ENCODE measurements at places on chromosomes 4 and X.
A peak's percentile ranks its signal among the peaks of the same experiment; 100 is the strongest.

GRCh38 chr4:139460565-139460964, 6.6 kb downstream of the RAB33B start:
- no peak for DNase-seq

DNA sequence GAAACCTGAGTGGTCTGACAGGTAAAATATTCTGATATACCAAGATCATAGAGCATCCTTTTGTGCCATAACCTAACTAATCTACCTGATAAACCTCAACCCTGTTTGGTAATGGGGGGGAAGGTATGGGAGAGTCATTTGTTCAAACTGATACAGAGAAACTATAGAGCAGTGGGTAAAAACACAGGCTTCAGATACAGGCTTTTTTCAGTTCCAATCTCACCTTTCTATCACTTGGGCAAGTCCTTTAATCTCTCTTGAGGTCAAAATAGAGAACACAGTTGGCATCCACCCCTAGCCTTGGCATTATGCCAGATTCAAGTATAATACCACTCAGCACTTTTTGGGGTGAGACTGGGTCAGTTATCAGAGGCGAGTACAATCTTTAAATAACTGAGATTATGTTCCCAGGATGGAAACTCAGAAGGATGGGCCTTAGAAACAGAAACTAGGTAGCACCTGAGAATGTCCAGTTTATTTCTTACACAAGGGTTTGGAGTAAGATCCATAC, 880 bp upstream of the ETDC start:
- no peak for DNase-seq

DNA sequence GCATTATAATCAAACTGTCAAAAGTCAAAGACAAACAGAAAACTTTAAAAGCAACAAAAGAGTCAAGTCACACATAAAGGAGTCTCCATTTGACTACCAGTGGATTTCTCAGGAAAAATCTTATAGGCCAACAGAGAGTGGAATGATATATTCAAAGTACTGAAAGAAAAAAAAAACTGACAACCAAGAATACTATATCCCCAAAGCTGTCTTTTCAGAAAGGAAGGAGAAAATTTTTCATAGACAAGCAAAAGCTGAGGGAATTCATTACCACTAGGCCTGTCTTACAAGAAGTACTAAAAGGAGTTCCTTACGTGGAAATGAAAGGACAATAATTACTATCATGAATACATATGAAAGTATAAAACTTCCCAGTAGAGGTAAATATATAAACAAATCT, 39.0 kb downstream of the SLC10A7 start:
- DNase-seq, result no peak

- no peak for DNase-seq
Observed at GRCh38 chr4:174172274-174172673, 111.2 kb downstream of the FBXO8 start.

DNA sequence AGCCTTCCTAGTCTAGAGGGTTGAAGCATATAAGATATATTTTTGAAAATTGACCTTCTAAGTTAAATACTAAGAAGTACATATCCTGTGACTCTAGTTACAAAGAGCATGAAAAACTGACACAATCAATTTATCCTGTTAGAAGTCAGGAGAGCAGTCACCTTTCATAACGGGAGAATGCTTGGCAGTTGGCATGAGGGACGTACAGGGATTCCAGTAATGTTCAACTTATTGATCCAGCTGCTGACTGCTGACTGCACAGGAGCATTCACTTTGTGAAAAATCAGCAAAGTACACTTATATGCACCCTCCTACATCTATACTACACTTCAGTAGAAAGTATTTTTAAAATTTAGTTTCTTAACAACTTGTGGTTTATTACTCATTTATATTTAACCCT, 4.2 kb downstream of the ADAMTS3 start:
- DNase-seq, result no peak

DNA sequence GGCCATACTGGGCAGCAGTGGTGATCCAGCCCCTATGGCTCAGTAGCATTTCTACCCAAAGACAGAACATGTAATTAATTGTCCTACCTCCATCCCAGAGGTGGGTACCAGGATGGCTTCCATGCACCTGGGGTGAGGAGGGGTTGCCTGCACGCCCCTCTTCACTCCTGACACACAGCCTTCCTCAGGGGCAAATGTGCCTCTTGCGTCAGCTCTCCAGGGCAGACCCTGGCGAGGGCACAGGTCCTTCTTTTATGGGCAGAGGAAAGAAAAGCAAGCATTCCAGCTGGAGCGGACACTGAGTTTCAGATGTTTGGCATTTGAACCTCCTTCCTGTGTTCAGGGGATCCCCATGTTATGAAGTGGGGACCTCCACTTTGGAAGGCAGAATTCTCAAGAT, 95.6 kb downstream of the PHKA2 start:
- DNase-seq, result no peak

DNA sequence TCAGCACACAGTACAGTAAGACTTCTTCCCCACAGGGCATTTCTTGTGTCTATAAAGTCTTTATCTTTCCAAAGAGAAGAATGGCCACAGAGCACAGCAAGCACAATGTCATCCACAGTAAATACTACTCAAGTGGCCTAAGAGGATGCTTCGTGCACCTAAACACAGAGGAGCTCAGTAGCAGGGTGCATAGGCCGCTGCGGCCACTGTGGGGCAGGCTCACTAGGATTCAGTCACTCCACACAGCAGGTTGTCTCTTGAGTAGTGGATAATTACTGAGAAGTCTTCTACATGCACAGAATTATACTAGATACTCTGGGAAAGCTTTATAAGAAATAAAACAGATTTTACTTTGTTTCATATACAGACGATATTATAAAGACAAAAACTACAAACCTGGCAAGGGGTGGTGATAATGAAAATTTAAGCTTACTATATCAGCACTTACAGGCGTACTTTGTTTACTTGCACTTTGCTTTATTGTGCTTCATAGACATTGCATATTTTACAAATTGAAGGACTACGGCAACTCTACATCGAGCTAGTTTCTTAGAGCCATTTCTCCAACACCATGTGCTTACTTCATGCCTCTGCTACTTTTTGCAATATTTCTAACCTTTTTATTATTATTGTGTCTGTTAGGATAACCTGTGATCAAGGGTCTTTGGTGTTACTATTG, 78.5 kb downstream of the PRDM5 start:
- DNase-seq, result no peak

DNA sequence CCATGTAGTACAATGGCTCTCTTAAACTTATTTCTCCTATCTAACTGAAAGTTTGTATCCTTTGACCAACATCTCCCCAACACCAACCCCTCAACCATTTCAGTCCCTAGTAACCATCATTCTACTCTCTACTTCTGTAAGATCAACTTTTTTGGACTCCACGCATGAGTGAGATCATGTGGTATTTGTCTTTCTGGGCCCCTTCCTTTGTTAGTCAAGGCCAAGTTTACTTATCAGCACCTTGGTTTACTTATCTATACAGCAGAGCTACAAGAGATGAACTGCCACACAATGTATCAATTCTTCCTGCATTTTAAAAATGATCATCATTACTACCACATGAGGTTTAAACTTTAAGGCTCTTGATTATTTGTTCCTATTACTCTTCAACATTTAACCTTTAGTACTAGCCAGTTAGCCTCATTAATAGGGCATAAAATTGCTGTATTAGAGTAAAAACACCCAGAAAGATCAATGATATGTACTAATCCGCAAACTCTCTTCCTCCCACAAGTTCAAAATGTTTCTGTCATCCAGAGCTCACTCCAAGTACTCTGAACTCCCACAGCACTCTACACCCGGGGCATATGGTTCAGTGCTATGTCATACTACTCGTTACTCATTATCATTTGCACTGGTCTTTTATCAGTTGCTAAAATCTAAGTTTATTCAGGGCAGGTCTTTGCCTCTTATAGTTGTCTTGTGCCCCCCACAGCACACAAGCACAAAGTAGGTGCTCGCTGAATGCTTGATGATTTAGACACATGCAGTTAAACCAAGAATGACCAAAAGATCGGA, 145.7 kb upstream of the ADAMTS3 start:
- no peak for DNase-seq

DNA sequence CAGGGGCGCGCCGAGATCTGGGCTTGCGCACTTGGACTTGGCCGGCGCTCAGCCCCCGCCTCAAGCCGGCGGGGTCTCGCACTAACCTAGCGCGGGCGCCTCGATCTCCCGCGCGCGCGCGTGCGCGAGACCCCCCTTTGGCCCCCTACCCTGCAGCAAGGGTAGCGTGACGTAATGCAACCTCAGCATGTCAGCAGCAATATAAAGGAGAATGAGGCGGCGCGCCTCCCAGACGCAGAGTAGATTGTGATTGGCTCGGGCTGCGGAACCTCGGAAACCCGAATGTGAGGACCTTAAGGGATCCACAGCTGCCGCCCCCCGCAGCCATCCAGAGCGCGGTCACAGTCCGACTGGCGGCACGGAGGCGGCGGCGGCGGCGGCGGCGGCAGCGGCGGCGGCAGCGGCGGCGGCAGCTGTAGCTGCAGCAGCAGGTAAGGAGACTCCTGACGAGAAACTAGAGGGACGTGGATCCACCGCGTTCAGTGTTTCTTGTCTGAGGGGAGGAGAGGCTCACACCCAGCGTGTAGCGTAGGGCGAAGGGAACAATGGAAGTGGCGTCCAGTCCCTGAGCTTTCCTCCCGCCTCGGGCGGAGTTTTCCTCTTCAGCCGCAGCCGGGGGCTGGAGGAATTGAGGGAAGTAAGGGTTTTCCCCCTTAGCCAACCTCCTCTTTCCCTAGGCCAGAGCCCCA, at the start of the genes SATL1 and ZNF711:
TSS of gene SATL1 (minus strand) at position 19 of the 689 bp plus-strand sequence. CDS start 134,811 bp downstream, outside the sequence.
TSS of gene ZNF711 (plus strand) at position 231 of the 689 bp plus-strand sequence. CDS start 3,582 bp downstream, outside the sequence.
- peak; percentile 92 for DNase-seq

DNA sequence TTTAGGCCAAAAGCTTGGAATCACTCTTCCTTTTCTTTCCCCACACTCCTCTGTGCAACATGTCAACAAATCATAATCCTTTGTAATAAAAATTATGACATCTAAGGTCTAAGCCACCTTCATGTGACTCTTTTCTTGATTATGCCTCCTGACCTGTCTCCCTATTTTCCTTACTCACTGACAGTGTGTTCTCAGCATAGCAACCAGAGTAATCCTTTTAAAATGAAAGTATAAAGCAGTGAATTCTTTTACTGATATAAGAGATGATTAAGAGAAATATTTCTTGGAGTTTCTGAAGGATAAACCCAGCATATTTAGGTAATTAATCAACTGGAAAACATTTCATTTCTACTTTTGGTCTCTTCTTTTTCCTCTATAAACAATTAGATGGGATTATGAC, 44.7 kb downstream of the USO1 start:
- no peak for DNase-seq

DNA sequence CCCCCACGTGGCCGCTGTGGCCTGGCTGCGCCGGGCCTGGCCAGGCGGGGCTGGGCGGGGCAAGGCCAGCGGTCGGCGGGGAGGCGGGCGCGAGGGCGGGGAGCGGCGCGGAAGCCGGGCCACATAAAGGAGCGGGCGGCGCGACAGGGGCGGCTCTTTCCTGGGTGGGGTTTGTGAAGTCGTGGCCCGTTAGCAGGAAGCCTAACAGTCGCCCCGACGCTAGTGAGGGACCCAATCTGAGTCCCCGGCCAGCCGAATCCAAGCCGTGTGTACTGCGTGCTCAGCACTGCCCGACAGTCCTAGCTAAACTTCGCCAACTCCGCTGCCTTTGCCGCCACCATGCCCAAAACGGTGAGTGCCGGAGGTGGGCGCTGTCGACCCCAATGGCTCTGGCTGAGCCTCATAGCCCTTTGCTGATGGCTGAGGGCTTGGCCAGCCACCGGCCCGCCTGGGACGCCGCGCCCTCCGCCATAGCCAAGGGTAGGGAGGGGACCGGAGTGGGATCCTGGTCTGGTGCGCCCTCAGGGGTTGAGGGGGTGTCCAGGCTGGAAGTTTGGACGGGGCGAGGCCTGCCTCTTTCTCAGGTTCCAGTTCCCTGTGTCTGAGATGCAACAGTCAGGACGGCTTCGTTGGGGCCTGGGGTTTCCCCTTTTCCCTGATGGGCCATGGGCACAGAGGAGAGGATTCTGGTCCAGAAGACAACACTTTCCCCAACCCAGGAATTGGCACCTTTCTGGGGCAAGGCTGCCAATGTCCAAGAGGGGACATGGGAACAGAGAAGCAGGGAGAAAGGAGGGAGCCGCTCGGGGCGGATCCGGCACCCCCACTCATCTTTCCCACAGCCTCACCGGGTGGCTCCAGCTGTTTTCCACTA, at the start of gene MSN:
TSS of gene MSN (plus strand) at position 152 of the 874 bp plus-strand sequence. CDS start at position 340, 188 bp downstream.
- DNase-seq, result no peak

DNA sequence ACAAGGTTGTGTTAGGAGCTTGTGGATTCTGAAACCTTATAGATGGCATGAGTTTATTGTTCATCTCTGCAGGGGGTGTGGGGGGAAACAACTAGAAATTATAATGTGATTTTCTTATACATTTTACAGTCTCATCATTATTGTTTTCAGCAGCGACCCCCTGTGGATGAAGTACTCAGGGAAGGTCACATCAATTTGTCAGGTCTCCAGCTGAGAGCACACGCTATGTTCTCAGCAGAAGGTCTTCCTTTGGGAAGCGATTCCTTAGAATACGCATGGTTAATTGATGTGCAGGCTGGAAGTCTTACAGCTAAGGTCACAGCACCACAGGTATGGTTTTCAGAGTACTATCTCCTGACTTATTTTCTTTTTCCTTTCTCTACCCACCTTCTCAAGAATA, 72.2 kb downstream of the BLTP1 start:
- no peak for DNase-seq

- DNase-seq, result no peak
Observed at GRCh38 chr4:73727685-73728084, 12.7 kb upstream of the CXCL8 start.

- peak; percentile 55 for DNase-seq
Observed at GRCh38 chr4:41748571-41749475, at the start of gene PHOX2B. TSS of gene PHOX2B (minus strand) at chr4:41748725. CDS start at chr4:41748610, 115 bp downstream.

GRCh38 chr4:177308125-177308524, 1.5 kb upstream of the NEIL3 start:
- DNase-seq, result no peak

GRCh38 chr4:11799196-11799595, 370.5 kb upstream of the HS3ST1 start:
- no peak for DNase-seq

DNA sequence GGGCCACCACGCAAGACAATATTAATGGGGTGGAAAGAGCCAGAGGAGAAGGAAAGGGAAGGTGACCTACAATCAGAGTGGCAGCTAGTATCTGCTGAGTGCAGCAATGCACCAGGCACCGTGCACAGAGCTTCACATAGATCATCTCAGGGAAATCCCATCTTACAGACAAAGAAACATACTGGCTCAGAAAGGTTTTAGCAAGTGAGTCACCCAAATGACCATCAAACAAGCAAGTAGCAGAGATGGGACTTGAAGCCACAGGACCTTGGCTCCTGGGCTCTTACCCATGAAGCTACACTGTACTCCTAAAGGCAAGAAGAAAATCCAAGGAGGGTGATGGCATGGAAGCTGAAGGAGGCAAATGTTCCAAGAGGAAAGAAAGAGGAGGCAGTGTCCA, 6.8 kb downstream of the ANXA5 start:
- no peak for DNase-seq

- no peak for DNase-seq
Observed at GRCh38 chrX:48487362-48487798, 11.4 kb downstream of the FTSJ1 start.

DNA sequence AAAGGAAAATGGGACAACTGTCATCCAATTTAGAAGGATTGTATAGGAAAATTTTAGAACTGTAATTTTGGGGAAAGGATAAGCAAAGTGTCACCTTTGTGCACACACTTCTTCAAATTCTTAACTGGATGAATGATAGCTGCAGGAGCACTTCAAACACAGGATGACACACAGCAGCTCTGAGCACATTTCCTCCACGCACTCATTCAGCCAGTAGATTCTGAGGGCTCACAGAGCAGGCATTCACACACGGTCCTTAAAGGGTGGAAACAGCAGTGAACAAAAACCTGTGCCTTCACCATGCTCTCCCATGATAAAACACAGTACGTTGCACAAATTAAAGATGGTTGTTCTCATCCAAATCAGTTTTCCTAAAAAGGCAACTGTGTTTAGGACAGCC, 38.5 kb upstream of the KLF3 start:
- DNase-seq, result no peak

All from NCI-H748 treated with DMSO at 0.1 percent for 48 hours (cell line).